Stimulated activated CD8-positive, alpha-beta memory T cell treated with anti-CD3 and anti-CD28 coated beads, Interleukin-4, amount 100 ng/mL, for 1 hour (primary cell): ENCODE measurements at places on chromosomes 16 and 17.
A peak's percentile ranks its signal among the peaks of the same experiment; 100 is the strongest.

GRCh38 chr17:69725146-69725545 is 310.6 kb downstream of the MAP2K6 start:
- DNase-seq: no peak

- no peak for DNase-seq
These were observed 43.7 kb downstream of the CMTM4 start for GRCh38 chr16:66652661-66653360.

- no peak for DNase-seq
These were observed 38.7 kb upstream of the DHX8 start for GRCh38 chr17:43445009-43445589.

- DNase-seq: no peak
These were observed 169.3 kb downstream of the RBFOX3 start for GRCh38 chr17:79441356-79442160.

GRCh38 chr17:80313160-80313829 is 52.6 kb downstream of the RNF213 start:
- no peak for DNase-seq

GRCh38 chr17:1693339-1693738 is 8.7 kb upstream of the PRPF8 start:
- no peak for DNase-seq

DNA sequence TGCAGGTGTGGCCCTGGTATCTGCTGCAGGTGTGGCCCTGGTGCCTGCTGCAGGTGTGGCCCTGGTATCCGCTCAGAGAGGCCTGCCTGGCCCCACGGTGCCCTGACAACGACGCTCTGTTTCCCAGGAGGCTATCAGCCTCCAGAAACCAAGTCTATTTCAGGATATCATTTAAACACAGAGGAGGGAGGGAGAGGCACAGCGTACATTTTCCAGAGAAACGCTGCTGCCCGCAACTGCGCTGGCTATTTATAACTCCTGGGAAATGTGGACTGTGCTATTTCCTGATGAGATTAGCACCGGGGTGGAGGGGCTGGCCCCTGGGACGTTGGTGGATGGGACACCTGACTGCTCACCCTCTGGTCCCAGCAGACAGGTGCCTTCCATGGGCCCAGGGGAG is 22.5 kb downstream of the TIMM22 start:
- no peak for DNase-seq

GRCh38 chr16:27761816-27762215 is 211.9 kb downstream of the KATNIP start:
- no peak for DNase-seq

DNA sequence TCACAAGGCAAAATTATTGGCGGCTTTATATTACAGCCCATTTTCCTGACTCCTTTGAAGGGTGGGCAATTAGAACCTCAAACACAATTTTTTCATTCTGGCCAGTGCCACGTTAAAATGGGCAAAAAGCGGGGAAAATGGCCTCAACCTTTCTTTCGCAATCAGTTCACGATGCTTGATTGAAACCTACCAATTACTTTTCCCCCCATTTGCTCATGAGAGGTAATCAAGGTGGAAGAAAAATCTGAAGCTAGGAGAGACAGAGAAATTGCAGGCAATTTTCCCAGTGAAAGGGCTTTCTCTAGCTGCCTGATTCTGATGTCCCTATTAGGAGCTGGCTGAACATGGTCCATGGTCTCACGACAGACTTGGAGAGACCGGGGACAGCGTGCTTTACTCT is 215.1 kb downstream of the SLC39A11 start:
- DNase-seq: no peak

GRCh38 chr17:45332989-45333701 is 16.3 kb upstream of the MAP3K14 start:
- DNase-seq: no peak

DNA sequence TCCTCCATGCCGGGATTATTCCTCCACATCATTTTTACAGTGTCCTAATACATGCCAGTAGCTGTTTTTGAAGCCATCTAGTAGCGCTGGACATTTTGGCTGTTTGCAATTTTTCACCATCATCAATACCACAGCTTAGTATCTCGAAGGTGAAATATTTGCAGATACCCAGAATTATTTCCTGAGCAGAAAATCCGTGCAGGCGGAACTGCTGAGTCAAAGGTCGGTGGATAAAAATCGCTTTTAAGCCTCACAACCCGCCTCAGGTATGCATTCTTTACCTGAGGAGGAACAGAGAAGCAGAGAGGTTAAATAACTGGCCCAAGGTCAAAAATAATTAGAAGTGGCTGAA is 584 bp upstream of the TNRC6A start:
- DNase-seq: no peak

DNA sequence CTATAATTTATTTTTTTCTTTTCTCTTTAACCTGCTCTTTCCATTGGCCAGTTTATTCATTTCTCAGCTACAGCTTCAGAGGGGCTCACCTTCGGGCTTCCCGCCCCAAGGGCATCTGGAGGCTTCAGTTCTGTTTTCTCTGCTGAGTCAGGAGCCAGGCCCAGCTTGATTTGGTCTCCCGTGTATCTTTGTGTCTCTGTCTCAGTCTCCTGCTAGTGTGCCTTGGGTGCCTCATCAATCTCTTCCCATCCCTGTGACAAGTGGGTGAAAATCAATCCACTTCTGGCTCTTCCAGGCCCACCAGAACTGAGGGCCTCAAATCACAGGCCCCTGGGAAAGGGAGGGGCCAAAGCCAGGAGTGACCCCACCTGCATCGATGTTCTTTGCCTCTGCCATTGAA is 72.1 kb downstream of the CCDC182 start:
- no peak for DNase-seq

DNA sequence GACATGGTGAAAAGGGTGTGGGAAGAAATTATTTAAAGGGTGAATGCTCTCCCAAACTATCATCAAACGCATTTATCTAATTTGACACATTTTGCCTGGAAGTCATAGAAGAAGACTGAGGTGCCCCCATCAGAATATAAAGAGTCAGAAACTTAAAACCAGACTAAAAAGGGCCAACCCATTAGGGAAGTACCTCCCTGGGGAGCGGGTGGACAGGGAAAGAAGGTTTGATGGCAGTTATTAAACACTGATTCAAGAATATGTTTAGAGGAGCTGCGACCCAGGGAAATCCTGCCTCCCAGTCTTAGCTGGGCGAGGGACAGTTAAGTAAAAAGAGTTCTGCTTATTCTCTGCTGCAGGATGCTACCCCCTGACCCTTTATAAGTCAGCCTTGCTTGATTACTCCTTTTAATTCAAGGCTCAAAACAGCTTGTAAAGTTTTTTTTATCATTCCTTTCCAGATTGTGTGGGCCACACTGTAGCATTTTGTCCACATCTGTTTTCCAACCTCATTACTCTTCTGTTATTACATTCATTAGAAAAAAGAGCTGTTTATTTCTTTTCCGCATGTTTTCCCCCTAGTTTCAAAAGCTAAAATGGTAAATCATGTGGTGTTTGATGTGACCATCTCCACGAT is 138.5 kb upstream of the TBX2 start:
- DNase-seq: no peak

- DNase-seq: peak; percentile 45
These were observed 10.5 kb upstream of the ITGAD start for GRCh38 chr16:31382485-31383161.

DNA sequence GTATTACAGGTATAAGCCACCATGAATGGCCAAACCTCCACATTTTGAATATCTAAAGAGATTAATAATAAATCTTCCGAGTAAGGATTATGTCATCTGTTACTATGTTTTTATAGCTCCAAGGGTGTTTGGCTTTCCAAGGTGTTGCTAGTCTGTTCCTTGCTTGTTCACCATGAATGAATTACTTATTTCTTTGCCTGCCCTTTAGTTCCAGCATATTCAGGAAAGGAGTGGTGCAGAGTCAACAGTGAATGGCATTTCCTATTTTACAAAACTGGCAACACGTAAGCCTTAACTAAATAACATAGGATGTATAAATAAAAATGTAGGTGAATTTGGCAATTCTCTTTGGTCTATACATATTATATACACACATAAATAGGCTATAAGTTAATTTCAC is 70.3 kb downstream of the MYO1D start:
- DNase-seq: no peak

GRCh38 chr17:77404812-77405581 is 264.2 kb downstream of the SEC14L1 start:
- peak; percentile 66 for DNase-seq

DNA sequence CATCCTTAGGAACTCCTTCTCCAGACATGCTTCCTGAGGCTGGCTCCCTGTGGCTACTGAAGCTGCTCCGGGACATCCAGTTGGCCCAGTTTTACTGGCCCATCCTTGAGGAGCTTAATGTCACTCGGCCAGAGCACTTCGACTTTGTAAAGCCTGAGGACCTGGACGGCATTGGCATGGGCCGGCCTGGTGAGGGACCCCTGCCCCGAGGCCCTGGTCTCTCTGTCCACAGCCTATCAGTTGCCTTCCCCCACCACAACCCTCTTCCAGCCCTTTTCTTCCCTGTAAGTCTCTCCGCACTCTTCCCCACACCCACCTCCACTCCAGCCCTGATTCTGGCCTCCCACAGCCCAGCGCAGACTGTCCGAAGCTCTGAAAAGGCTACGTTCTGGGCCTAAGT is 2.0 kb downstream of the TNK1 start:
- no peak for DNase-seq

DNA sequence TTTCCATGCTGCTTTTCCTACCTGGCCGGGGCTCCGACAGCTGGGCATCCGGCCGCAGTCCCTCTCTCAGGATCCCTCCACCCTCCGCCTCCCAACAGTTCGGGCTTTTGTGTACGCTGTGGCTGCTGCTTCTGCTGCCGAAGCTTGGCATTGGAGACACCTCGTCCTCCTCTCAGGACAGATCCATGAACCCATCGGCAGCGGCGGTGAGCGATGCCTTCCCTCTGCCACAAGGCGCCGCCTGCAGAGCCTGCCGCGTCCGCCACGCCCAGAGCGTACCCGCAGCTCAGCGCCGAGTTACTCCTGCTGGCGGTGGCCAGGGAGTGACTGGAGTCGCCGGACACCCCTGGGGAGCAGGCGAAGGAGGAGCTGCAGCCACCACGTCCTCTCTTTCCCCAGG is 2032.8 kb downstream of the TP53TG3F start:
- DNase-seq: no peak

DNA sequence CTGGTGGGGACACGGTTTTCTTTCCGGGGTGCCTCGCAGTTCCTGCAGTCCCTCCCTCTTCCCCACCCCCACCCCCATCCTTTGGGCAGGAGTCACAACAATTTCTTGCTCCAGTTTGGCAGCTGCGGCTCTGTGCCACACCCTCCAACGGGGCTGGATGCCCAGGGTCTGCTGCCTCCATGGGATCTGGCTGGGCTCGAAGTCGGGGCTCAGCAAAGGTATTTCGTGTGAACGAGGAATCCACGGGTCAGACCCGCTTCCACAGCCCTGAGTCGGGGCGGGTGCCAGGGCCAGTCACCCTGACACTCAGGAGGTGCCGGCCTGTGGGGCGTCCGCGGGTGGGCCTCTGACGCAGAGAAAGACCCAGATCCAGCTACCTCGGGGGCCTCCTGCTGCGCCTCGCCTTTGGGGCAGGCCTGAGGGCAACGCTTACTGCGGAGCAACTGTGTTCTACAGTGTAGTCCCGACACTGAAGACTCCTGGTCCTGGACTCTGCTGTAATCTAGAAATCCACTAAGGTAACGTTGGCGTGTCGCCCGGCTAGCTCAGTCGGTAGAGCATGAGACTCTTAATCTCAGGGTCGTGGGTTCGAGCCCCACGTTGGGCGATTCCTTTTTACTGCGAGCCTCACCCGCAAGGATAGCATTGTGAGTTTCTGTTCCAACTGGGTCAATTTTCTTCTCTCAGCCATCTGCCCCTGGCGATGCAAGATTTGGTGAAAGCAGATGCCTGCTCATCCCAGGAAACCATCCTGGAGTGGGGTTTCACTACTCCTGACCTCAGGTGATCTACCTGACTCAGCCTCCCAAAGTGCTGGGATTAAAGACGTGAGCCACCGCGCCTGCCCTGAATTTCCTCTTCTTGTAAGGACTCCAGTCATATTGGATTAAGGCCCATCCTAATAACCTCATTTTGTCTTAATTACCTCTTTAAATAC is 12.6 kb upstream of the OR1F1 start:
- DNase-seq: no peak

DNA sequence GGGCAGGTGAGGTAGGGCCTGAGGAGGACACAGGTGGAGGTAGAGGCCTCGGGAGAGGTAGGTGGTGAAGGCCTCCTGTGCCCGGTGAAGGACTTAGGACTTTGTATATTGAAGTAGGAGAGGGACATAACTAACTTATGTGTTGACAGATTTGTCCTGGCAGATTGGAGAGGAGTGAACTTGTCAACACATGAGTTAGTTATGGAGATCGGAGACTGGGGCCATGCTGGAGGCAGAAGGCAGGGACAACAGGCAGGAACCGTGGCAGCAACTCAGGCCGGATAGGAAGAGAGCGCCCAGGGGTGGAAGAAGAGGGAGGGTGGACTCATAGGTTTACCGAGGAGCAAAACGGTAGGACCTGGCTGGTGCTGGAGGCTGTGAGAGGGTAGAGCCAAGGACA is 18.4 kb downstream of the GLP2R start:
- no peak for DNase-seq

- DNase-seq: no peak
These were observed 39.2 kb upstream of the FAM20A start for GRCh38 chr17:68640242-68640989.

- no peak for DNase-seq
These were observed 16.2 kb downstream of the VMP1 start for GRCh38 chr17:59723607-59724006.

DNA sequence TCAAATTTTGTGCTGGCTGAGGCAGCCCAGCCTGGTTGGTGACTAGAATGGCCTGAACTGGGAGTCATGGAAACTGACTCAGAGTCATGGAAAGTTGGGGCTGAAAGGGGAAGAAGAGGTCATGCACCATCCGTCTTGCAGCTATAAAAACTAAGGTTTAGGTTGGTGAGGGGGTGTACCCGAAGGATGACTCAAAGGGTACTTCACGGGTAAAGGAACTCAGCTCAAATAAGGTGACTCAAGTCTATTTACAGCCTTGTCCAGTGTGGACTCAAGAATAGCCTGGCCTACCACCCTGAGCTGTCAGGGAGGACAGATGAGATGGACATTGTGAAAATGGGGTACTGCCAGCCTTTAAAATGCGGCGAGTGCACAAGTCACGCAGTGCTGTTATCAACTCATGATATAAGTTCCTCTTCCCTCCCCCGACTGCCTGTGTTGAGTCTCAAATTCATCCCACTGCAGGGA is 18.6 kb downstream of the CD300LB start:
- DNase-seq: no peak

DNA sequence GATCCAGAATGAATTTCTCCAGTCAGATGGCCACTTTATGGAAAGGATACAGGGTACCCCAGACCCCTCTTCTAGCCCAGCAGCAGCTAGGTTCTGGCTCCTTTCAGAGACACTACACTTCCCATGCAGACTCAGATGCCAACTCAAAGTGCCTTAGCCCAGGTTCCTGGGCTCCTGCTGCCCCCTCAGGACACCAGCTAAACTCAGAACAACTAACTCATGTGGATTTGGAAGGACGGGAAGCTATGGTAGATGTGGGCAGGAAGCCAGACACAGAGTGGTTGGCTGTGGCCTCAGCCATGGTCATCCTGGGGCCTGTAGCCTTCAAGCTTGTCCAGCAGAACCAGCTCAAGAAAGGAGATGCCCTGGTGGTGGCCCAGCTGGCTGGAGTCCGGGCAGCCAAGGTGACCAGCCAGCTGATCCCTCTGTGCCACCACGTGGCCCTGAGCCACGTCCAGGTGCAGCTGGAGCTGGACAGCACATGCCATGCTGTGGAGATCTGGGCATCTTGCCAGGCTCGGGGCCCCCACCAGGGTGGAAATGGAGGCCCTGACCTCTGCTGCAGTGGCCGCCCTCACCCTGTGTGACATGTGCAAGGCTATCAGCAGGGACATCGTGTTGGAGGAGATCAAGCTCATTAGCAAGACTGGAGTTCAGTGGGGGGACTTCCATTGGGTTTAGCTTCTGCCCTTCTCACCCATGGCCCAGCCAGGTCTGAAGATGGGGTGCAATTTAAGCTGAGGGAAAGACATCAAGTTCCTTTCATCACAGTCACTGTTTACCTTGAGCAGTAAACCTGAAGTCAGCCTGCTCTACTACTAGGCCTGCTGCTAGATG is 111.8 kb downstream of the N4BP1 start:
- DNase-seq: no peak
